CD4-positive, alpha-beta T cell treated with Interleukin-10 for 1 hour (primary cell): ENCODE measurements at places on chromosomes 6 and 20.

GRCh38 chr6:13319891-13320564, 8.3 kb downstream of the TBC1D7 start:
- no peak for DNase-seq

GRCh38 chr6:125469915-125470314, 168.1 kb upstream of the HDDC2 start:
- DNase-seq: no peak

DNA sequence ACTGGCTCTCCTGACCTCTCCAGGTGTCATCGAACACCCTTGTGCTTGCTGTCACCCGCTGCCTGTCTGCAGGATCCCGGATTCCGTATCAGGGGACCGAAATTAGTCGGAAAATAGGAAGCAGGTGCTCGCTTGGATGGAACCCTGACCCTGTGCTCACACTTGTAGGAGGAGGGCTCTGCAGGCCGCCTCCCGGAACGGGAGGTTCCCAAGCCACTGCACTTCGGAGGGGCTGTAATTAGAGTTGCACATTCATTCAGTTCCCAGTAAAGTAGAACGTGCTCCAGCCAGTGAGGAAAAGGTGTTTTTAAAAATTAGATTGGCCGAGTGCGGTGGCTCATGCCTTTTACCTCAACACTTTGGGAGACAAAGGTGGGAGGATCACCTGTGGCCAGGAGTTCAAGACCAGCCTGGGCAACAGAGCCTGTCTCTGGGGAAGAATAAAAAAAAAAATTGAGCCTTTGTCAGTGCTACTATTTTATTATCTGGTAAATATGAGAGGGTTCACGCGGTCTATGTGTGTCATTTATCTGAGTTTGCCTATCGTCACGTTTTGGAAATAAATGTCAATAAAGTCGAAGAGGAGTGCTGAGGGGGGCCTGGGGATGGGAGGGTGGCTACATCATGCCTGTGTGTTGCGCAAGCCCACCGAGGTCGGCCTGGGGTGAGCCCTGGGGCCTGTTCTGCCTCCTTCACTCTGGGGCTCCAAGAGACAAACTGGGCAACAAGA, 1.5 kb upstream of the GMEB2 start:
- DNase-seq: peak; percentile 67

GRCh38 chr20:1378735-1379125, 14.1 kb downstream of the FKBP1A start:
- no peak for DNase-seq

- DNase-seq: peak; percentile 47
These were observed at the start of gene SRC for GRCh38 chr20:37345339-37346235. Gene SRC, plus strand, starts transcription at chr20:37346140. Its CDS starts 38,014 bp downstream, at chr20:37384154.

DNA sequence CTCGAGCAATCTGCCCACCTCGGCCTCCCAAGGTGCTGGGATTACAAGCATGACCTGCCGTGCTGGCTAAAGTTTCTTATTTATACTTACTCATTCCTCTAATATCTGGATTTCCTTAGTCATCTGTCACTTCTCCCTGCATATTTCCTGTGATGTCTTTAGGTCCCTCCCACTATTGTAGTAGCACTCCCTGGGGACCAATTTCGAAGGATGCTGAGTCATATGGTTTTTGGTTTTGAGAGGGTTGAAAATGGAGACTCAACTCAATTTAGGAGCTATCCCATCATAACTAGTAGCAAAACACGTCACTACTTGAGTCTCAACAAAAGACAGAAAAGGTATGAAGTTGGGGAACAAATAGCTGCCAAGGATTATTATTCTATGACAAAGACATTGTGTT, 20.2 kb downstream of the MCUR1 start:
- no peak for DNase-seq

GRCh38 chr20:47603260-47603659, 101.6 kb downstream of the NCOA3 start:
- DNase-seq: no peak

DNA sequence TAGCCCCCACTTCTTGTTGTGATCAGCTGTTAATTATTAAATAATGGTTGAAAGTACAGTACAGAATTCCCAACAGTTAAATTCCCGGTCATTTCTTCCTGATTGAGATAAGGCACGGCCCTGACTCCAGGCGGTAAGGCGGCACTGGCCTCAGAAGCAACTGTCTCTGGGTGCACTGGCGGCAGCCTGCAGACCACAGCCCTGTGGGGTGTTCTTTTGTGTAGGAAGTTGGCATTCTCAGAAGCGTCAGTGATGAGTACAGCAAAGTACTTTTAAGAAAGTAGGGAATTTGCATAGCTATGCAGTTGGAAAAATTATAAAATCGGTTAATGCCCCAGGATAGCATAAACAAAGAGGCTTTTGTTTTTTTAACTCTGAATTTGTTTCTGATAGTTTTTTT, 50.5 kb downstream of the SAMD5 start:
- DNase-seq: no peak

DNA sequence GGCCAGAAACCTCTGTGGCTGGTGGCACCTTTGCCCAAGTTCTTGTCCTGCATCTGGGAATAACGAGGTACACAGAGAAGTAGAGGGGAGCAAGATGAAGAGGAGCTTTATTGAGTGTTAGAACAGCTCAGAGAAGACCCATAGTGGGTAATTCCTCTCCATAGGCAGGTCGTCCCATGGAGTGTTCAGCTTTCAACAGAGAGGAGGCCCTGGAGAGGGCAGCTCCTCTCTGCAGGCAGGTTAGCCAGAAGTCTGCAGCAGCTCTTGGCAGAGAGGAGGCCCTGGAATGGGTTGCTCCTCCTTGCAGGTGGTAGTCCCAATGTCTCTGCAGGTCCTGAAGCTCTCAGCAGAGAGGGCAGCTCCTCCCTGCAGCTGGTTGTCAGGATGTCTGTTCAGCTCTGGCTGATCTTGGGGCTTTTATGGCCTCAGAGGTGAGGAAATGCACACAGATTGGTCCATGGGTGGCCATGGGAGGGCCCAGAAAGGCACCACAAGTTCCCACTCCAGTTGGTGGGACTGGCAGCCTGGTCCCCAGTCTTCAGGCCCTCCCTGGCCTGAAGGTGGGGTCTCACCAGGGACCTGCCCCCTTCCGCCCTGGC, 89.0 kb downstream of the IPCEF1 start:
- no peak for DNase-seq

DNA sequence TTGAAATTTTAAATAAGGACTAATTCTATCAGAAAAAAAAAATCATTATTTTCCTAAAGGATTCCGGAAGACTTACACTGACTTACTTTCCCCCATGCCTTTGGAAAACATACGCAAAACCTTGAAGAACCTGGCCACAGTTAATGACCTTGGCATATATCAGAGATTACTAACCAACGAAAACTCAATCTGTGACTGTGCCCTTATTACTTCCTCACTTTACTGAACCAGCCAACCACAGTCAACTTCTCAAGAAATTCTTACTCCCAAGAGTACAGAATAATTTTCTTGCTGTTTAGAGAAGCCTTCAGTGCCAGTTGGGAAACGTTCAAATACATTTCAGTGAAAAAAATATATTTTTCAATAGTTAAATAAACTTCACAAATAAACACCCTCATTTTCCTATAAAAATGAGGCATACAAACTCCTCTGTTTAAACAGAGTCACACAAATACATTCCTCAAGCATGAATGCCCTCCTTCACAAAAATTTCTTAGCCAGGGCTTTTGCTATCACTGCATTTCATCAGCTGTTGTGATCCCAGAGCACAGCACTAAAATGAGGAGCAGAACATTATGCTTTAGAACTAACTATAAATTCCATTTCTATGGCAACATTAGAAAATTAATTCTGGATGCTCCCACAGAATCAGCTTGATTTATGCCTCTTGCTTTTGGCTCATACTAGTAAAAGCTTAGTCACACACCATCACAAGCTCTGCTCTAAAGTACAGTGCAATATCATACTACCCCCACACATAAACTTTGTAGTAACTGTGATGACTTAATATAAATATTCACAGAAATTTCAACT, 117.6 kb downstream of the DST start:
- no peak for DNase-seq

DNA sequence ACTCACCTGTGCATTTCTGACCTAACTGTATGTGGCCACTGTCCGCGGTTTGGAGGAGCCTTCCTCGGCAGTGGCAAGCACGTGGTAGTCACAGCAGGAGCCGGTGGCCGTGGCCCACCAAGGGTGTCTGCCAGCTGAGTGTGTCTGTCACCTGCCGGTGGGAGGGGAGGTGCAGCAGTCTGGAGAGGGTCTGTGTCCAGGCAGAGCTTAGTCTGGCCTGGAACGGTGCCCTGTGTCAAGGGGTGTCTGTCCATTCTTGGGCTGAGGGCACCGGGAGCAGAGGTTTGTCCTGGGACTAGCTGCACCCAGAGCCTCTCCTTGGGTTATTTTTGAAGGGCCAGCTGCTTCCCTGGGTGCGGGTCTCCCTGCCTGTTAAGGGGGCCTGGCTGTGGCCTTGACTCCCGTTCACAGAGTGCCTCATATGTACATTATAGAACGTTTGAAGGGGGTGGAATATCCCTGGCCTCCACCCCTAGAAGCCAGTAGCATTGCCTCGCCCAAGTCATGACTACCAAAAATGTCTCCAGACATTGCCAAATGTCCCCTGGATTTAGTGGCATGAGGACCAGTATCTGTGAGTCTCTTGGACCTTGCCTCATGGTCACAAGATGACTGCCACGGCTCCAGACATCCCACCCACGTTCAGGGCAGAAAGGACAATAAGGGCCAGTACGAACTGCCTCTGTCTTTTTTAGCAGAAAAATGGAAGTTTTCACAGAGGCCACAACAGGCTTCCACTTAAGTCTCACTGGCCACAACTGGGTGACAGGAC, 5.2 kb downstream of the RBM38 start:
- DNase-seq: no peak

- DNase-seq: no peak
These were observed 42.4 kb upstream of the EPB41L1 start for GRCh38 chr20:36112112-36112511.

GRCh38 chr6:36028088-36028876, 674 bp downstream of the MAPK14 start:
- DNase-seq: peak; percentile 49

GRCh38 chr6:53651205-53651763, 14.3 kb downstream of the KLHL31 start:
- DNase-seq: peak; percentile 85

DNA sequence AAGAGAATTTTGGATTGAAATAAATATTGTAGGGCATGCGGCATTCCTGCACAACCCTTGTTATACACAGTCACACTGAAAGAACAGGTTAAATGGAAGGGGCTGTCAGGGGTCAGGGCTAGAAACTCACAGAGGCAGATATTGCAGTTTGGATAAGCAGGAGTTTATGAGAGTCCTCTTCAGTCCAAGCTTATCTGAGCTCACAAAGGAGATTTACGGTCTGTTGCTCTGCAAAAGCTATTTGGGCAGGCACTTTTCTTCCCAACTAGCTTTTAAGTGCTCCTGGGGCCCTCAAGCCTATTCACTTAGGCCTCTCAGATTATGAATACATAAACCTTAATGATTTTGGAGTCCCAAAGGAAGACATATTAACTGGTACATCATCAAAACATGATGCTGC, 156.2 kb downstream of the SOX4 start:
- DNase-seq: no peak

DNA sequence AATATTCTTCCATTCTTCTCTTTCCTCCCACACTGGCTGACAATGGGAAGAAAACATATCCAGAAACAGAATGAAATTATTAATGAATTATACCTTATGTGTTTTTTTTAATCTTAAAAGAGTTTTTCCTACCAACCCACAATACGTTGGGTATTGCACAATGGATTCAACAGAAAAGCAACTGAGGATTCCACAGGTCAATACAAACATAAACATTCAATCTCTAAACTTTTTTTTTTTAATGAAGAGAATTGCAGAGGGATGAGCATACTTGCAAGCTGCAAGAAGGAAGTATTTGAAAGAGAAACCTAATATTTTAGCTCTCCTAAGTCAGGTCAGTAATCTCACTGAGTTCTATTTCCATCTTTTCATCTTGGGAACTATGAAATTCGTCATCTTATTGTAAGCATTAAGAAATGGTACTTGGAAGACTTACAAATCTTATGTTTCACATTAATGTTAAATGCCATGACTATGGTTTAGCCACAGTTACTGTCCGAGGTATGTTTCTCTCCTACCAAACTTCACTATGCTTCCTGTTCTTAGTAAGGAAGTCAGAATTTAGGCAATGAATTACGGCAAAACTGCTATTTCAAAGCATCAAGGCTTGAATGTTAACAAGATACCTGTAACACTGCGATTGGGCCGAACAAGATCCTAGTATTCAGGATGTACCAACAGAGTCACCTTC, 100.8 kb downstream of the HIVEP2 start:
- DNase-seq: no peak

- DNase-seq: no peak
These were observed 46.2 kb downstream of the LRRN4 start for GRCh38 chr20:6007529-6008103.

GRCh38 chr20:15319439-15319838, 982.0 kb upstream of the FLRT3 start:
- DNase-seq: no peak

DNA sequence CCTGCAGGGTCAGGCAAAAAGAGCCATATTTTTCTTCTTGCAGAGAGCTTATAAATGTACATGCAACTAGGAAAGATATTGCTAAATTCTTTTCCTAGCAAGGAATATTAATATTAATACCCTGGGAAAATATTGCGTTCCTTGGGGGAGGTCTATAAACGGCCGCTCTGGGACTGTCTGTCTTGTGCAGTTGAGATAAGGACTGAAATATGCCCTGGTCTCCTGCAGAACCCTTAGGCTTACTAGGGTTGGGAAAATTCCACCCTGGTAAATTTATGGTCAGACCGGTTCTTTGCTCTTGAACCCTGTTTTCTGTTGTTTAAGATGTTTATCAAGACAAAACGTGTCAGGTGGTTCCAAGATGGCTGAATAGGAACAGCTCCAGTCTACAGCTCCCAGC, 121.3 kb upstream of the CARMIL1 start:
- DNase-seq: no peak

GRCh38 chr6:45185403-45186251, 142.5 kb upstream of the RUNX2 start:
- peak; percentile 12 for DNase-seq

DNA sequence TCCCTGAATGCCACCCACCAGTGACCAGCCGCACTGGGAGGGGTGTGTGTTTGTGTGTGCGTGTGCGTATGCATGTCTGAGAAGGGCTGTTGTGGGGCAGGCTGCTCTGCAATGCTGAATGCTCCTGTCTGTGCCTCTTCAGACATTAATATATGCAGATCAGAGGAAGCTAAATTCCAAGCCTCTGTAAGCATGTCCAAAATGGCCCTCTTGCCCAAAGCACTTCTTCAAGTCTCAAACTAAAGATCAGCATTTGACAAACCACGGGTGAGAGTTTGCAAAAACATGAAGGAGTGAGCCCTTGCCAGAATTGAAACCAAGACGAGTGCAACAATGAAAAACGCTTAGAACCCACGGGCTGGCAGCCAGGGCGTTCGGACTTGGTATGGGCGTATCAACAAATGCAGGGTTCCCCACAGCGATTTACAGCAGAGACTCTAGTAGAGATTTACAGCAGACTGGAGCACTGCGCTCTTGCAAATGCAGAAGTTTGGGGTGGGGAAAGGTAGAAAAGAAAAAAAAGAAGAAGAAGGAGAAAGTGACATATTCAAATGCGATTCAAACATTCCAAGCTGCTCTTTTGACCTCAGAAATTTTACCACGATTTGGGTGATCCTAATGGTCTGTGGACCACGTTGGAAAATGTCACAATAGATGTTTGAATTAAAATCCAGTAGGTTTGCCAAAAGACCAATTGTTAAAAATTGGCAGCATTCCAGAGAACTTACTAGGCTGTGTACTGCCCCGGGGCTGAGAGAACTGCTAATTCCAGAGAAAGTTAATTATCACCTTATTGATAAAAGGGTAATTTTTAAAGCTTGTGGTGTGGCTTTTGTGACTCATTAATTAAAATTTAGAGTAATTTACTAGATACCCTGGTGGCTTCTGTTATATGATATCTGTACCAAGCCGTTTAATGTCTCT, 3.5 kb downstream of the SCML4 start:
- DNase-seq: peak; percentile 57

- DNase-seq: no peak
These were observed 39.4 kb upstream of the ARMH2 start for GRCh38 chr6:24838081-24838480.
